T-helper 17 cell (primary cell): ENCODE measurements at places on chromosomes 6 and 20. TPM values are rescaled to one million over a fixed set of nuclear protein-coding genes. Genes with fewer than 3 reads are reported as not detected.

- peaks cover 11% of the 10 kb centered on the region for H3K36me3 ChIP-seq
- no peak overlapping the region for H3K4me3 ChIP-seq
- H3K4me1 ChIP-seq = peaks cover 22% of the 10 kb centered on the region
- no peaks in the 10 kb centered on the region for H3K27me3 ChIP-seq
- no peak for DNase-seq
- peak overlapping the region; percentile 29 for H3K27ac ChIP-seq
Observed at GRCh38 chr6:163536770-163537169, 122.3 kb downstream of the QKI start.

DNA sequence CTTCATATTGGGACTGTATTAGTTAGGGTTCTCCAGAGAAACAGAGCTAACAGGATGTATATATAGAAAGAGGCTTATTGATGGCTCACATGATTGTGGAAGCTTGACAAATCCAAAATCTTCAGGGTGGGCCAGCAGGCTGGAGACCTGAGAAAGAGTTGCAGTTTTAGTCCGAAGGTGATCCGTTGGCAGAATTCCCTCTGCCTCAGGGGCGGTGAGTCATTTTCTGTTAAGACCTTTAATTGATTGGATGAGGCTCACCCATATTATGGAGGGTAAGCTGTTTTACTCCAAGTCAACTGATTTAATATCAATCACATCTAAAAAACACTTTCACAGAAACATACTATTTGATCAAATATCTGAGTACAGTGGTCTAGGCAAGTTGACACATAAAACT is 113.6 kb downstream of the FLRT3 start:
- H3K4me3 ChIP-seq = no peak overlapping the region
- H3K4me1 ChIP-seq = no peaks in the 10 kb centered on the region
- H3K27me3 ChIP-seq = no peaks in the 10 kb centered on the region
- H3K27ac ChIP-seq = no peak overlapping the region
- H3K36me3 ChIP-seq = no peaks in the 10 kb centered on the region
- no peak for DNase-seq

DNA sequence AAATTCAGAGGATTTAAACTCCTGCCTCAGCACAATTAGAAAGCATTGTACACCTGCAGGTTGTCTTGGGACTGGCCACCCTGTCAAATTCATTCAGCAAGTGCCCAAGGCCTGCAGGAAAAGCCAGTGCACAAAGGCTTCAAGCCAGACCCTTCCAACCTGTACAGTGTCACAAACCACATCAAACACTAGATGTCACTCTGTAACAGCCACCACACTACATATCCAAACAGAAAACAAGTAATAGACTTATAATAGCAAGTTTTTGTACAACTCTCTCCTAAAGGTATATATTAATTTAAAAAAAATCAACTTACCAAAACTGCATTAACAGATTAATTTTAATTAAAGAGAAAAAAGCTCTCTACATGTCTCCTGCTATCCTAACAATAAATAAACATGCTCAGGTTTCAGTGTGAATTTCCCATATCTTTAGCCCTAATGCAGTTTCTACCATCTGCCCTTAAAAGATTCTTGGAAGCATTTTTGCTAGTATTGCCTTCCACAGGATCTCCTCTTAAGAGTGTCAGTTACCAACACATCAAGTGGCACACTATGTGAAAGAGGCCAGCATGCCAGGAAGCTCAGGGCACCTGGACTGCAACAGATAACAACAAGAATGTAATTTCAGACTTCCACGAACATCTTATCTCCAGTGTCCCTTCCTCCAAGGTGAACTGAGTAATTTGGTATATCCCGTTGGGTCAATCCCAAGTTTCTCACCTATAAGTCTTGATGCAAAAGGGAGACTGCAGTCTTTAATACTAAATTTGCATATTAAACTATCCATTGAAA is 47.5 kb downstream of the RALGAPA2 start:
- H3K27me3 ChIP-seq = no peaks in the 10 kb centered on the region
- H3K4me1 ChIP-seq = peaks cover 35% of the 10 kb centered on the region
- no peak for DNase-seq
- H3K27ac ChIP-seq = peak overlapping the region; percentile 43
- no peak overlapping the region for H3K4me3 ChIP-seq

DNA sequence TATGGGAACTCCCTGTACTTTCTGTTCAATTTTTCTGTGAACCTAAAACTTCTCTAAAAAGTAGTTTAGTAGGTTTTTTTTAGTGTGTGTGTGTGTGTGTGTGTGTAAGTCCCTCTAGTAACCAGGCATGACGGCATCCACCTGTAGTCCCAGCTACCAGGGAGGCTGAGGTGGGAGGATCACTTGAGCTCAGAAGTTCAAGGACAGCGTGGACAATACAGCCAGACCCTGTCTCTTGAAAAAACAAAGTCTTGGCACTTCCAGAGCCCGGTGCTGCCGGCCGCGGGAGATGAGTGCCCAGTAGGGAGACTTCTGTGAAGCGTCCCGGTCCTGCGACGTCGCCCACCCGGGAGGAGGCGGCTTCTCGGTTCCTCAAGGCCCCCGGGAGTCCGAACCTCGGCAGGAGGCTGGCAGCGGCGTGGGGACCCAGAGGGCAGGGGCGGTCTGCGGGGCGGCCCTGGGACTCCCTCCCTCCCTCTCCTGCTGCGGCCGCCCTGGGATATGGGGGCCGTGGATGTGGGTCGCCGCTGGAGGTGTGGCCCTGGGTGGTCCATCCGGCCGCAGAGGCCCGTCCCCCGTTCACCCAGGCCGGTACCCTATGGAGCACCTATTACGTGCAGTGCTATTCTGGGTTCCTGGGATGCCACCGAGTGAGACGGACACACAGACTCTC is 78.0 kb upstream of the SIRPG start:
- DNase-seq = no peak
- no peak overlapping the region for H3K4me3 ChIP-seq
- no peaks in the 10 kb centered on the region for H3K36me3 ChIP-seq
- H3K27me3 ChIP-seq = peaks cover 6% of the 10 kb centered on the region
- H3K4me1 ChIP-seq = peaks cover 16% of the 10 kb centered on the region

- no peak for DNase-seq
- H3K36me3 ChIP-seq = no peaks in the 10 kb centered on the region
- no peaks in the 10 kb centered on the region for H3K27me3 ChIP-seq
- H3K27ac ChIP-seq = no peak overlapping the region
Observed at GRCh38 chr6:65448866-65449265, 258.2 kb downstream of the EYS start.

DNA sequence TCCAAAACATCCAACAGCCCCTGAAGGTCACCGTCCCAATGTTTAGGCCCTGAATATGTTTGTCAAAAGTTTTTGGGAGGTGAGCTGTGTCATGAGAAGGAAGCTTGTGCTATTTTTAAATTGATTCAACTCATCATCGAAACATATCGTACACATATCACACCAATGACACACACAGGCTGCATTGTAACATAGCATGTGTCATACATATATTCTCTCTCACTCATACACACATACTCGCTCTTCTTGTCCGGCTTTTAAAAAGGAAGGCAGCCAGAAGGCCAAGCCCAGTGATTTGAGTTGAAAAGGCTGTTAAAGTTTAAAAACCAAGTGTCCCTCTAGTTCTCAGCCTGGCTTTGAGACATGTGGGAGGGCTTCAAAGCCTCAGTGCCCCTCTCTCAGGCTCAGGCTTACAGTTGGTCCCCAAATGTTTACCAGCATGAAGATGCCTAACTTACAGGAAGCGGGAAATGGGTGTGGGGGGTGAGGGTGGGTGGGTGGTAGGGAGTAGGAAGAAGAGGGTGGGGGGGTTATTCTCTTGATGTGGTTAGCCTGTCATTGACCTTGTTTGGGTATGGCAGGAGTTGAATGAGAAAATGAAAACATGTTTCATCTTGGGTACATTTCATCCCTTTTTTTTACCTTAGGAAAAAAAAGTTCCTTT is 3.3 kb upstream of the PRDM1 start:
- H3K27ac ChIP-seq = peak overlapping the region; percentile 24
- DNase-seq = no peak
- peaks cover 3% of the 10 kb centered on the region for H3K36me3 ChIP-seq
- H3K4me1 ChIP-seq = peaks cover 56% of the 10 kb centered on the region
- no peaks in the 10 kb centered on the region for H3K27me3 ChIP-seq

Gene REM1
- total RNA-seq = not detected

- peaks cover 32% of the 10 kb centered on the region for H3K4me1 ChIP-seq
- DNase-seq = no peak
- no peaks in the 10 kb centered on the region for H3K36me3 ChIP-seq
- no peaks in the 10 kb centered on the region for H3K27me3 ChIP-seq
Observed at GRCh38 chr6:137233911-137234863, 15.0 kb upstream of the IFNGR1 start.

- no peak overlapping the region for H3K27ac ChIP-seq
- H3K27me3 ChIP-seq = peaks cover 5% of the 10 kb centered on the region
- no peaks in the 10 kb centered on the region for H3K36me3 ChIP-seq
Observed at GRCh38 chr6:54053881-54054391, 57.3 kb upstream of the MLIP start.

DNA sequence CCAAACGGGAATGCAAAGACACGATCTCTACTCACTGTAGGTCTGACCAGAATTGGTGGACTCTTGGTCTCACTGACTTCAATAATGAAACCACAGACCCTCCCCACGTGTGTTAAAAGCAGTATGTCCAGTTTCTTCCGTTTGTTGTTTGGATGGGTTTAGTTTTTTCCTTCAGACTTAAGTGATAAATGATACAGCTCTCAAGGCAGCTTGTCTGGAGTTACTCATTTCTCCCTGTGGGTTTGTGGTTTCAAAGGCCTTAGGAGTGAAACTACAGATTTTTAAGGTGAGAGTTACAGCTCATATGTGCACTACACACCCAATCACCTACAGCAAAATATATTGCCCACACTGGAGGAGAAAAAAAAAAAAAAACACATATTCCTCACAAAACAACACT is 86.7 kb upstream of the STMND1 start:
- H3K27ac ChIP-seq = peak overlapping the region; percentile 8
- H3K27me3 ChIP-seq = peaks cover 11% of the 10 kb centered on the region
- peak overlapping the region; percentile 78 for H3K4me3 ChIP-seq
- peaks cover 7% of the 10 kb centered on the region for H3K4me1 ChIP-seq

GRCh38 chr6:158766621-158767455 is 52.3 kb downstream of the EZR start:
- no peak for DNase-seq
- H3K4me3 ChIP-seq = peak overlapping the region; percentile 85
- H3K27ac ChIP-seq = peak overlapping the region; percentile 97
- H3K36me3 ChIP-seq = peaks cover 27% of the 10 kb centered on the region
- peaks cover 36% of the 10 kb centered on the region for H3K4me1 ChIP-seq
- H3K27me3 ChIP-seq = no peaks in the 10 kb centered on the region

DNA sequence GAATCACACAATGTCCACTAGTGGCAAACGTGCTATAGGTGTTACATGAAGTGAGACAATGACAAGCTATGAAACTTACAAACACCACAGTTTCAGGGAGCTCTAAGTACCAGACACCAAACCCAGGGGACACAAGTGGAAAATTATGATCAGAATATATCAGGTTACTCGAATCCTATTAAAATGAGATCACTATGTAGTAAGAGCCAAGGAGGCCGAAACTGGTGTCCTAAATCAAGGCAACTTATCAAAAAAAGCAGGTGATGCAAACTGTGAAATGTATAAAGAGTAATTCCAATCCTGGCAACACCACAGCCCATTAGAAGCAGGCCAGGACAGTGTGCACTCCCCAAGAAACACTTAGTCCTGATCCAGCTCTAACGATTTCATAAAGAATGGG is 100.3 kb downstream of the ARHGAP18 start:
- H3K36me3 ChIP-seq = peaks cover 6% of the 10 kb centered on the region
- no peak for DNase-seq
- peaks cover 2% of the 10 kb centered on the region for H3K4me1 ChIP-seq
- no peaks in the 10 kb centered on the region for H3K27me3 ChIP-seq
- no peak overlapping the region for H3K27ac ChIP-seq

Gene RAB23
- total RNA-seq = 0.29 TPM

GRCh38 chr6:17066610-17067009 is 35.2 kb upstream of the STMND1 start:
- DNase-seq = no peak
- no peaks in the 10 kb centered on the region for H3K36me3 ChIP-seq
- no peak overlapping the region for H3K27ac ChIP-seq
- H3K4me1 ChIP-seq = no peaks in the 10 kb centered on the region
- peaks cover 15% of the 10 kb centered on the region for H3K27me3 ChIP-seq

Gene RBBP9
- total RNA-seq = 6.0 TPM

DNA sequence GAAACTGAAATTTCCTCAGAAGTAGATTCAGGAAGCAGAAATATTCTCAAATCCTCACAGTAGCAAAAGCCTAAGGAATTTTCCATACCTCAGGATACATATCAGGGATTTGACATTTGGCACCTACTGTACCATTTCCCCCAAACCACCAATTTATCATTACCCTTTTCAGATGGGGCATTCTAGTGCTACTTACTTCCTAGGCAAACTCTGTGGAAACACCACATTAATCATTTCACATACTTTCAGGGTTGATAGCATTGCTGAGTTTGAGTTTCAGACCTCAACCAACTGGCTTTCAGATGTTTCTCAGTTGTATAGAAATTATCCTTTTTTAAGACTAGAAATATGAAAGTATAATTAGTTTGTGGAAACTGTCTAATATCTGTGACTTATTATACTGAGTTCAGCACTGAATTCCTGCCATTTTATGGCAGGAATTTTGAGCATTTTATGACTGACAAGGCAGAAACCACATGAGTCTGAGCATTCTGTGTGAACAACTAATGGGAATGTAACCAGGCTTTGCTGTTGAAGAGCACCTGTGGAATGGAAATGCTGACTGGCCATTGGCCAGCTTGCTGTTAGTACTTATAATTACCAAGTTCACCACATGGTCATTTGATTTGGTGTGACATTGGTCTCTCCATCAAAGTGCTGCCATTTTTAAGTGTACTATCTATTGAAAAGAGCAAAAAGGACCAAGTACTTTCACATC is 35.1 kb upstream of the IRAK1BP1 start:
- H3K4me3 ChIP-seq = no peak overlapping the region
- peaks cover 3% of the 10 kb centered on the region for H3K4me1 ChIP-seq
- H3K27ac ChIP-seq = no peak overlapping the region
- peaks cover 2% of the 10 kb centered on the region for H3K36me3 ChIP-seq
- DNase-seq = no peak

DNA sequence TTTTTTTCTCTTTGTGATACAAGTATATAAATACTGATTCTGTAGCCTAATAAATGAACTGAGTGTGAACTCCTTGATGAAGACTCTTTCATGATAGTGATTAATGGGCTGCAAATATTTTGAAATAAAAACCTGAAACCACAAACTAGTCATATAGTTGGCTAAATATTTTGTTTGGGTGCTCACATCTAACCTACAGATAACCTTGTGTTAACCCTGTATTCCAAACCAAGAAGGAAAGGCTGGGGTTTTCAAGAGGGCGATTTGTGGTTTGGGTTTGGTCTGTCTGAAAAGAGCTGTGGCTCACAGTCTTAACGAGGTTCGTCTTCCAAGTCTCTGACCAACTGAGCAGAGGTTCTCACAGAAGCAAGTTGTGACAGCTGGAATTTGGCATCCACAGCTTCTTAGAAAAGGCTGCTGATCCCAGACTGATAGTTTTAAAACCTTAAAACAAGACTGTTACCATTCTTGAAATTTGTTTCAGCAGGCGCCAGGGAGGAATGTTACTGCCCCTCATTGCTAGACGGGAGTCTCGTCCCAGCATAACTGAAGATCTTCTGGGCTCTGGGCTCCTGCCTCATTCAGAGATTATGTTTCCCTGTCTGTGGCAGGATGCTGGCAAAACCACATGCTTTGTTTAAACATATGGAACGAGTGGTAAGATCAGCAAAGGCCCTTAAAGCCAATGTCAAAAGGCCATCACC is 736.4 kb upstream of the MARCKS start:
- no peak overlapping the region for H3K27ac ChIP-seq
- H3K4me1 ChIP-seq = no peaks in the 10 kb centered on the region
- H3K27me3 ChIP-seq = no peaks in the 10 kb centered on the region
- H3K4me3 ChIP-seq = no peak overlapping the region
- no peak for DNase-seq
